Esophagus squamous epithelium (tissue), 5 donors: ENCODE measurements at places on chromosomes 7 and 10.

DNA sequence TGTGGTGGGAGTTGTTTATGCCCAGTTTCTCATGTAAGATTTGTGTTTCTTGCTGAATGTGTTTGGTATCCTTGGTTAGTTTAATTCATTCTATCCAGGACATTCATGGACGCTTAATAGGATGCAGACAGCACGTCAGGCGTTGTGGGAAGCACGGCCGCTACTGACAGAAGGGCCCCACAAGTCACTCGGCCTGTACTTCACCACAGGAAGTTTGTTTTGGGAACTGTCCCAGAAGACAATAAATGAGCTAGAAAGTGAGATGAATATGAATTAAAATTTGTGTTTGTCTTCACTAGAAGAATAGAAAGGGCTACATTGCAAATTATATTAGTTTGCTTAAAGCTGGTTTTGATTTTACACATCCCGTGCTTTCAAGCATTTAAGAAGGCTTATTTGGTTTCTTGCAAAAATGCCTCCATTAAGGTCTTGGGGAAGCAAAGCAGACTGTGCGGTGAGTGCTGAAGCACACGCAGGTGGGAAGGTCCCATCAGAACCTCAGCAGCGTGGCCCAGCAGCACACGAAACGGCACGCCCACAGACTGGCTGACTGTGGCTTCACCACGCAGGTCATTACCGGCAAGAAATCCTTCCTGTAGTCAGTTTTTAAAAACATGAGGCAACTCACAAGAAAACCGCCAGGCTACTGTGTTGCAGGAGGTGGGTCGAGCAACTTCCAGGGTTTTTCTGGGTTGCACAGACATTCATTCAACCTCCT is 74.1 kb downstream of the VIPR2 start:
- DNase-seq: no peak

DNA sequence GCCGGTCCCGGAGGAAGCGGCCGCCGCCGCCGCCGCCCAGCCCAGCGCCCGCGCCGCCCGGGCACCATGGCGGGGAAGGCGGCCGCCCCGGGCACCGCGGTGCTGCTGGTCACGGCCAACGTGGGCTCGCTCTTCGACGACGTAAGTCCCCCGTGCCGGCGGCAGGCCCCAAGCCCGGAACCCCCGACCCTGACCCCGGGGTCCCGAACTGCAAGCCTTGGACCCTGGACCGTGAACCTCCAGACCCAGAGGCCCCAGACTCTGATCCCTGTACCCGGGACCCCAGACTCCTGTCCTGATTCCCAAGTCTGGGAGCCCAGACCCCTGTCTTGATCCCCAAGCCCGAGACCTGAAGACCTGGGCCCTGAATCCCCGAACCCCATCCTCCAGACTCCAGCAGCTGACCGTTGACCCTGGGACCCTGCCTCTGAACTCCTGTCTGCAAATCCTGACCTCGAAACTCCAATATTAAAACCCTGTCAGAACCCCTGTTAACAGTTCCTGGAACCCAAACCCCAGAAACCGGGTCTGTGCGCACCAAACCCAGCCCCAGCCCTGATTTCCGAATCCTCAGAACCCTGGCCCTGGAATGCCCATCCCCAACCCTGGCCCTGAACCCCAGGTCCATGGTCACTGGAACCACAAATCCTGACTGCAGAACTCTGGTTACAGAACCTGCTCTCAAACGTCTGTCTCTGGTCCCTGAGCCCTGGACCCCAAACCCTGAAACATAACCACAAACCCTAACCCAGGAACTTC is 623 bp downstream of the INPP5A start:
- DNase-seq: no peak

DNA sequence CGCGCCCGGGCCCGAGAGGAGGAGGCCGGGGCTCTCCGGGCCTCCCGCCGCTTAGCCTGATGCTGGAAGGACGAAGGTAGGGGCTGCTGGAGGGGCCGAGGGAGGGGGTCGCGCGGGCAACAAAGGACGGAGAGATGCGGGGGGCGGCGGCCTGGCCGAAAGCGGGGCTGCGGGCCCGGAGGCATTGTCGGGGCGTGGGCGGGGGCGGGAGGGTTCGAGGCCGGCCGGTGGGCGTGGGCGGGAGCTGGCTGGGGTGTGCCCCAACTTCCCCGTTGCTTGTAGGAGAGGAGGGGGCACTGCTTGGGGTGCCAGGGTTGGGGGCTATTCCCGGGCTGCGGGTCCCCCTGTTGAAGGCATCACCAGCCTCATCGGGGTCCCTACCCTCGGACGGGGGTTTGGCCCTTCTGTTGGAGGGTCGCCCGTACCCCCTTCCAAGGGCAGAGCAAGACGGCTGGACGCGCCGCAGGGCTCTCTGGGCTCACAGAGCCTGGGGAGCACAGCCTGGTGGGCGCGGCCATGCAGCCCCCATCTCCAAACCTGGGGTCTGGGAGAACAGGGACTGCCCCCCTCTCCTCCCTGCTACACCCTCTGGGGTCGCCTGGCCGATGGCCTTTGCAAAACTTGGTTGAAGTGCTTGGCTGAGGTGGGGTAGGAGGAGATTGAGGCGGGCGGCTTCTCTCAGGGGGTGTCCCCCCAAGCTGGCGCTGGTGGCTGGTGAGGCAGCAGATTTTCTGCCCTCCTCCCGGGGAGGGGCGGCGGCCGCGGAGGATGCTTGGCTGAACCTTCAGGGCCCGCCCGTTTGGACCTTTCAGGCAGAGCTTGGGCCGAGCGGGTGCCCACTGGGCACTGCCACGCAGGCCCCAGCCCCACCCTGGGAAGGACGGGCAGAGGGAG is 699 bp downstream of the CLIP2 start:
- DNase-seq: no peak

DNA sequence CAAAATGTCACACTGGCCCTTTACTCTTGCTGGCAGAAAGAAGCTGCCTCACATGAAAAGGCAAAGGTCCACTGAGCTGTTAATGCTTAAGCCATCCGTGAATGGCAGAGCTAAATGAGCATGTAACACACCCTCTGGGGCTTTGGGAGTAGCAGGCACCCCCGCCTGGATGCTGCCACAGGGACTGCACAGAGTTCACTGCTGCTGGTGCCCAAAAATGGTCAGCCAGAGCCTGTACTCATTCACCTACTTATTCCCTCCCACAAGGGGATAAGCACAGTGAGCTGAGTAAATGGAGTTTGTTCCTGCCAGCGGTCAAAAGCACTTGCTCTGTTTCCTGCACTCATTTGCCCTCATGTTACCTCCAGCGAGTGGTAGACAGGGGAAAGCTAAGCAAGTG is 374.0 kb upstream of the STEAP1 start:
- no peak for DNase-seq

DNA sequence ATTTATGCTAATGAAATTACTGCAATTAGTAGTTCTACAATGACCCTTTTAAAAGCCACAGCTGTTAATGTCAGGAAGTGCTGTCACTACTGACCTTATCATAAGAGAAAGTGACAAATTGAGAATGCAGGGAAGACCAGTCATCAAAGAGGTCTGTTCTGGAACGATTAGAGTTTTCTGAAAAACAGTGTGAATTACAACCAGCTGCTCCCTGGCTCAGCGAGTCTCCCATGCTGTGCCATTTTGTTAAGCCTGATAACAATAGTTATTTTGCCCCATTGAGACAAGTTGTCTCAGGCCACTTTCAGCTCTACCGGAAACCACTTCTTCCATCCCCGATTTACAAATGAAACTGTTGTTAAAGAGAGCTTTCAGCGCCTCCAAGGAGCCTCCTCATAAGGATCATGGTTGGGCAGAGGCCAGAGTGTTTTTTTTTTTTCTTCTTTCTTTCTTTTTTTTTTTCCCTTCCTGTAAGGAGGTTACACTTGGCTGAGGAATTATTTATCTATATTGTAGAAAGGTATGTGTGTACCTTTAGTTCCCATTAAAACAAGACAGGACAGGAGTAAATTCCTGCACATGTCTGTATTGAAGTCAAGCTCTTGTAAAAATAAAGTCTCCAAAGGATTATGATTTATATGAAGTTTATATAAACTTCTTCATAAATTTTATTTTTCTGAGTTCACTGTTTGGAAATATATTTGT is 173.6 kb downstream of the CDCA7L start:
- no peak for DNase-seq

- DNase-seq: no peak
These were observed 117.8 kb downstream of the TRRAP start for GRCh38 chr7:98996150-98996552.

GRCh38 chr10:101111547-101111946 is 19.6 kb upstream of the TLX1 start:
- no peak for DNase-seq

GRCh38 chr7:35495377-35495776 is 199.6 kb downstream of the HERPUD2 start:
- no peak for DNase-seq

- no peak for DNase-seq
These were observed 27.9 kb upstream of the DPYSL4 start for GRCh38 chr10:132158823-132159222.

- DNase-seq: no peak
These were observed 169.0 kb downstream of the AKR1D1 start for GRCh38 chr7:138245216-138245615.

- DNase-seq: no peak
These were observed 10.0 kb upstream of the CDK14 start for GRCh38 chr7:90586091-90586490.

GRCh38 chr7:39894904-39895303 is 55.2 kb upstream of the CDK13 start:
- DNase-seq: no peak

- DNase-seq: no peak
These were observed 134.3 kb downstream of the GRK5 start for GRCh38 chr10:119341459-119342301.

DNA sequence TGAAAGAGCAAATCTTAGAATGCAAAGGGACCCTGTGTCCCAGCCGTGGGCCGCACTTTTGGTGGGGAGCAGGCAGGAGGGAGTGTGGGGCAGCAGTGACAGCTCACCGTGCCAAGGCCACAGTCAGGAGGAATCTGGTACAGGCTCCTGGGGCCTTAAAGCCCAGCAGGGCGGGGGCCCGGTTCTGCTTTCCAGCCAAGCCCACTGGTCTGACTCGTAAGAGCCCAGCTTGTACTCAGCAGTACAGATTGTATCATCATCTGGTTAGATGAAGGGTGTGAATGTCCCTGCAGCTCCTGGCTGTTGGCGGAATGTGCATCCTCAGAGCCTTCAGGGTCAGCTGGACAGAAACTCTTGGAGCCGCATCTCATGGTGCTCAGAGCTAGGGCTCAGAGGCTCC is 30.5 kb upstream of the TRIM8 start:
- DNase-seq: no peak

- no peak for DNase-seq
These were observed 38.4 kb downstream of the SYPL1 start for GRCh38 chr7:106073701-106074100.

- DNase-seq: no peak
These were observed 2.3 kb downstream of the MACROH2A2 start for GRCh38 chr10:70054902-70055301.

DNA sequence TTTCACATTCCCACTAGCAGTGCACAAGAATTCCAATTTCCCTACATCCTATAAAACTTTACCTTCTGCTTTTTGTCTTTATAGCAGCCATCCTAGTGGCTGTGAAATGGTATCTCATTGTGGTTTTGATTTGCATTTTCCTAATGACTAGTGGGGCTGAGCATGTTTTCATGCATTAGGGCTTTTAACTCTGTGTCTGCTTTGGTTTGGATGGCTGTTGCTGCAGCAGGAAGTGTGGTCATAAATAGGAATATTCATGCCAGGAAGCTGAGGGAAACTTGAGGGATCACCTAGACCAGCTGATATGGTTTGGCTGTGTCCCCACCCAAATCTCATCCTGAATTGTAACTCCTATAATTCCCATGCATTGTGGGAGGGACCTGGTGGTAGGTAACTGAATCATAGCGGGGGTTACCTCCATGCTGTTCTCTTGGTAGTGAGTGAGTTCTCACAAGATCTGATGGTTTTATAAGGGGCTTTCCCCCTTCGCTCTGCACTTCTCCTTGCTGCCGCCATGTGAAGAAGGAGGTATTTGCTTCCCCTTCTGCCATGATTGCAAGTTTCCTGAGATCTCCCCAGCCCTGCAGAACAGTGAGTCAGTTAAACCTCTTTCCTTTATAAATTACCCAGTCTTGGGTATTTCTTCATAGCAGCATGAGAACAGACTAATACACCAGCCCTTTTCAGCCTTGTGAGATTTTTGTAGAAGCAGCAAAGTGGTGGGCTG is 181.8 kb upstream of the PITRM1 start:
- DNase-seq: no peak

- no peak for DNase-seq
These were observed 994.1 kb downstream of the TYW1 start for GRCh38 chr7:67990716-67991115.

- no peak for DNase-seq
These were observed 16.3 kb downstream of the PRKCQ start for GRCh38 chr10:6563731-6564130.

DNA sequence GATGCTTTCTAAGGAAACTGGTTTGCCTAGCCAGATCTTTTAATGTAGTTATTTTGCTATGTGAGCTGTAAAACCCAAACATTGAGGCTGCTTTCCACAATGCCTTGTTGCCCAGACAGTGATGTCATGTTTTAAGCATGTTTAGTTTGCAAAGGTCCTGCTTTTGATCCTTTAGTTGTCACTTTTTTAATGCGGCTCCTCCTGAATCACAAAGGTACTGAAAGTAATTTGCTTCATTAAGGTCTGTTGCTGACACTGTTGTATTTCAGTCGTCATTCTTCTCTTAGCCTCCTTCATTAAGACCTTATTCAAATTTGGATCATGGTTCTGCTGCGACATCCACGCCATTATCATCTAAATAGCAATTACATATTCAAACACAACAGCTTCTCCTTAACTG is 10.6 kb downstream of the RPA3 start:
- no peak for DNase-seq

DNA sequence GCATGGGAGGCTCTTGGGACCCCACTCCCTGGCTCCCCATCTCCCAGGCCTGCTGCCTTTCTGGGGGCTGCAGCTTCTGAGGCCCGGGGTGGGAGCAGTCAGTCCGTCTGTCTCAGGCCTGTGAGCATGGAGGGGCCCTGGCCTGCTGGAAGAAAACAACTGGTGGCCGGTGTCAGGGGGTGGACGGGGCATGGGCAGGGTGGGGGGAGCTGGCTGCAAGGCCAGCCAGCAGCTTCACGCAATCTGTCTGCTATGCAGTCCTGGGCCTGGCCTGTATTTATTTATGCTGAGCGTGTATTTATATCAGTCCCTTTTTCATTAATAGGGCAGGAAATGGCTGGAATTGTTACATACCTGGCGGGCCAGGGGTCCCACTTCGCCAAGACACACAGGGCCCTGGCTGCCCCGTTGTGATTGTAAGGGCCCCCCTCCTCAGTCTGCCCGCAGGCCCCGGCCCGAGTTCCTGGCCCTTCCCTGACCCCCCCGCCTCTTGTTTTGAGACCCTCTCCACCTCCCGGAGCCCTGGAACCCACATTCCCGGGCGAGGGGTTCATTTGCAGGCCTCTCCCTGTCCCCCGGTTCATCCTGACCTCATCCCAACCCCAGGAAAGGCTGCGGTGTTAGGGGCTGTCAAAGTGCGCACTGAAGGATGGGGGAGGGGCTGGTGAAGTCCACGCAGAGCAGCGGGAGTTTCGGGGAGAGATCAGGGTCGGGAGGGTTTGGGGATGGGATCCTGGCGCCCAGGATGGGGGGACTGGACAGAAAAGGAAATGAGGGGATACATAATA is 8.2 kb downstream of the TMEM270 start:
- no peak for DNase-seq

- no peak for DNase-seq
These were observed 1297.2 kb upstream of the LRRTM3 start for GRCh38 chr10:65628493-65629139.

GRCh38 chr10:78777466-78777865 is 291.3 kb upstream of the ZMIZ1 start:
- DNase-seq: no peak

- no peak for DNase-seq
These were observed 36.6 kb downstream of the FAM53B start for GRCh38 chr10:124707551-124707950.
